ENCODE measurements at places on chromosomes 7 and 10.
A peak's percentile ranks its signal among the peaks of the same experiment; 100 is the strongest.

GRCh38 chr7:1931951-1932270 lies 261.8 kb downstream of the ELFN1 start:
- no peak for DNase-seq

DNA sequence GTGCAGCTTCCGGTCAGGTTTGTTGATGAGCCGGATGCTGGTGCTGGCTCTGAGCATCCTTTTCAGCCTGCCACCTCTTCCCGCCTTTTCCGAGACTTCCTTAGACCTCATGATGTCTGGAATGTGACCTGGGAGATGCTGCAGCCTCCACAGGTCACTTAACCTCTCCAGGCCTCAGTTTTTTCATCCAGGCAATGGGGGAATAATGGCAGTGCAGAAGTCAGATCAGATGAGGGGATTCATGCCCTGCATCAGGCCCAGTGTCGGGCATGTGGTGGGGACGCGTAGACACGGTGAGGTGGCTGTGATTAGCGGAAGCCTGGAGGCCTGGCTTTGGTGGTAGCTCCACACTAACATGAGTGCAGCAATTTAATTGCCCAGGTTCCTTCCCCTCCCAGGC lies 24.6 kb downstream of the PFKFB3 start:
- DNase-seq, result no peak

DNA sequence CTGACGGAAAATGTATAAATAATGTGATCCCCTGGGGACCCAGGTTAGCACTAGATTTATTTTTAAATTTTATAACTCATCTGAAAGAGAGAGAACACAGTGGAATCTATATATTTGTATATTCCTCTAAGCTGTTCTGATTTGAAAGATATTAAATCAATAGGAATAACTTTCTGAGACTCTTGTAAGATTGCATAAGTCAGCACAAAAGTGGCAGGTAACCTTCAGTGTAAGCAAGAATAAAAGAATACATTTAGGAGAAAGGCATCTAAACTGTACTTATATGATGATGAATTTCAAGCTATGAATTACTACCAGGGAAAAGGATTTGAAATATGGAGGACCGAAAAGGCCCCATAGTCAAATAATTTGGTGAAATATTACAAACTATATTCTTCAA lies 112.8 kb downstream of the TBXAS1 start:
- DNase-seq, result no peak

GRCh38 chr7:117448655-117449054 lies 21.4 kb upstream of the ASZ1 start:
- no peak for DNase-seq

DNA sequence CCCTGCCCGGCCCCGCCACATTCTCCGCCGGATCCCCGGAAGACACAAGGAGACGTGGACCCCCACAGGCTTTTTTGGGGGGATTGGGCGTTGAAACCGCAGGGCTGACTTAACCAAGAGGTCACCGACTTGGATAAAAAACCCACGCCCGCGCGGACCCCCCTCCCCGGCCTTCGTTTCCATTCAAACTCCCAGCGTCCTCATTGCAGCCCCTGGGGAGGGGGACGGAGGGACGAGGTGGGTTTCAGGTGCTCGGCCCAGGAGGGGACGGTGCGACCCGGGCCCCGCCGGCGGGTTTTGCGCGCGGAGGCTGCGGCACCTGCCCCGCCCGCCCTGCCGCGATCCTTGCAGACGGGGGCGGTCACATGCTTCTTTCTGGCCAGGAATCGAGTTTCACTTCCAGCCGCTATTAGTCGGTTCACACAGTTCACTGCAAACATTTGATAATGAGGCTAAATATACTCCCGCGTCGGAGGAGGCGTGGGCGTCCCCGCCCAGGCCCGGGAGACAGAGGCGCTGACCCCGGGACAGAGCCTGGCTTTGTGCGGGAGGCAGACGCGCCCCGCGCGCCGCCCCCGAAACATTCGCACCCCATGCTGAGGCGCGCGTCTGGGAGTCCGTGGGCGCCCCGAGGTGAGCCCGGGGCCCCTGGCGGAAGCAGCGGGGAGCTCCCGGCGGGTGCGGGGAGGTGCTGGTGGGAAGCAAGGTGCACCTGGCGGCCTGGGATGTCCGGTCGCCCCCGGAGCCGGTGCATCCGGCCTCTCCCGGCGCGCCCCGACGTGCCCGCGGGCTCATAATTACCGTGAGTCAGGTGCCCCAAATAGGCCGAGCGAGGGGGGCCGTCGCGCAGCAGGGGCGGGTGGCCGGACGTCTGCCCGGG lies 2.7 kb upstream of the PDGFA start:
- DNase-seq, result peak; percentile 53

- DNase-seq, result peak; percentile 98
Observed at GRCh38 chr10:118369641-118370205, 27.6 kb upstream of the FAM204A start.

DNA sequence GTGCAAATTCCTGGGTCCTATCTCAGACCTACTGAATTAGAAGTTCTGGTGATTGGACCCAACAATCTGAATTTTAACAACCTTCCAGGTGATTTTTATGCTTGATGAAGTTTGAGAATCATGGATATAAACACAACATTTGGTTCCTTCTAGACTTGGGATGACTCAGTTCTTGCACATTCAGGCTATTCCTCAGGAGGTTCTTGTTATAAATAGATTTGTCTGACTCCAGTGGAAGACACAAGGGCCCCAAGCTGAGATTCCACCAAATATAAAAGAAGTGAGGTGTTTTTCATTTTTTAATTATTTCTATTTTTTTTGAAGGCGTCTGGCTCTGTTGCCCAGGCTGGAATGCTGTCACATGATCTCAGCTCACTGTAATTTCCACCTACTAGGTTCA lies 9.4 kb upstream of the TAS2R16 start:
- DNase-seq, result no peak

GRCh38 chr7:37495574-37496184 lies 47.0 kb upstream of the ELMO1 start:
- peak; percentile 54 for DNase-seq

DNA sequence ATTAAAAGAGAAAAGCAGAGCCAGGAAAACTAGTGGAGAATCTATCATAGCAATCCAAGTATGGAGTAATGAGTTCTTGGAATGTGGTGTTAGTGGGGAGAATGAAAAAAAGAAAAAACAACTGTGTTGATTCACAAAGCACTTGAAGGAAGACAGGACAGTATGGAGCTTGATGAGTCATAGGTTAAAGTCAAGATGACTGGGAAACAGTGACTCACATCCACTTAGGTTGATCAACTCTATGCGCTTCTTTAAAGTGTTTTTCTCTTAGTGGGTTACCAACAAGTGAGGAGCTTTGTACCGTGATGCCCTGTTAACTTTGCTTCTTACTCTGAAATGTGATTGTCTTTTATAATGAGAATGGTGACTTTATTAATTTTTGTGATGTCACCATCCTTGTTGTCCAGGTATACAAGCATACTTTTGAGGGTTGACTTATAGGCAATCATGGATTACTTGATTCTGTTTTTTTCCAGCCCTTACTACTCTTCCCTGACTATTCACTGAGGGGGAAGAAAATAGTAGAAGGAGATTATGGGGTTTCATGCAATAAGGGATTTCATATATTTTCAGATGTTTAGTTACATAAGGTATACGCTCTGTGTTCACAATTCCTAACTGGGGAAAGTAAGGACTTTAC lies 32.1 kb upstream of the MDFIC start:
- peak; percentile 96 for DNase-seq

DNA sequence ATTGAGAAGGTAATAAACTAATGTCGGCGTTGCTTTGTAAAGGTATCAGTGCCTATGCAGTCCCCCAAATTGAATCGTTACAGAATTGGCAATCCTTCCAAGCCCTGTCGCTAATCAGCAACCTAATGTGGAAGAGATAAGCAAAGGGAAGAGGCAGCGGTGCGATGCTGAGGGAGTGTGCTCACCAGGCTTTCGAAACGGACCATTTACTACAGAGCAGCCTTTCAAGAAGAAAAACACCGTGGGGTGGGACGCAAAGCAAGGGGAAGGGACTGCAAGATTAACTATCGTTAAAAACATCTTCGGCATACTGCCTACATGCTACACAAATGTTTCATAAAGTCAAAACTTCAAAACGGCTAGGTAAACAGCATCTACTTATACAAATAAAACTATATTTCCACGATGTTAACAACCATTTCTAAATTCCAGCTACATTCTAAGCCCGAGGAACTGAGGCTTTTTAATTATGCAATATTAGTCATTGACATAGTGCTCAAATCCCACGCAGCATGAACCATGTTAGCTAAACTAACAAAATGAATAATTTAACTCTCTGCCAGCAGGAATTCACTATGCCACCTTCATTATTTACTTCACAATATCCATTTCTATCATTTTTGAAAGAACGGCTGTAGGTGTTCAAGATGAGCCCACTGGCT lies 85.2 kb downstream of the CHCHD3 start:
- no peak for DNase-seq

DNA sequence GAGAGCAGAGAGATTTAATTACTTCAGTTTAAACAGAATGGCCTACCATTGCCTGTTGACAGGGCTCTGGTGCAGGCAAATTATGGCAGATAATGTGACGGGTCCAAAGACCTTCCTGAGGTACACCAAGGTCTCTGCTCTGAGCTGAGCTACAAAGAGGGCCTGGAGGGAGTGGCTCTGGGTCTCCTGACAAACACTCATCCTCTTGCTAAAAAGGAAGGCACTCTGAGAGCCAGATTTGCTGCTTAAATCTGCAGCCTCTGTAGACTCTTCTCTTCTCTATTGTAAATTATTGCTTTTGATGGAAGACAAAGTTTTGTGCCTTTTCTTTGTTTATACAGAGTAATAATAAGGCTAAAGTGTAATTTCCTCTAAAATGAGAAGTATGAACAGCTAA lies 529.5 kb upstream of the FZD8 start:
- no peak for DNase-seq

DNA sequence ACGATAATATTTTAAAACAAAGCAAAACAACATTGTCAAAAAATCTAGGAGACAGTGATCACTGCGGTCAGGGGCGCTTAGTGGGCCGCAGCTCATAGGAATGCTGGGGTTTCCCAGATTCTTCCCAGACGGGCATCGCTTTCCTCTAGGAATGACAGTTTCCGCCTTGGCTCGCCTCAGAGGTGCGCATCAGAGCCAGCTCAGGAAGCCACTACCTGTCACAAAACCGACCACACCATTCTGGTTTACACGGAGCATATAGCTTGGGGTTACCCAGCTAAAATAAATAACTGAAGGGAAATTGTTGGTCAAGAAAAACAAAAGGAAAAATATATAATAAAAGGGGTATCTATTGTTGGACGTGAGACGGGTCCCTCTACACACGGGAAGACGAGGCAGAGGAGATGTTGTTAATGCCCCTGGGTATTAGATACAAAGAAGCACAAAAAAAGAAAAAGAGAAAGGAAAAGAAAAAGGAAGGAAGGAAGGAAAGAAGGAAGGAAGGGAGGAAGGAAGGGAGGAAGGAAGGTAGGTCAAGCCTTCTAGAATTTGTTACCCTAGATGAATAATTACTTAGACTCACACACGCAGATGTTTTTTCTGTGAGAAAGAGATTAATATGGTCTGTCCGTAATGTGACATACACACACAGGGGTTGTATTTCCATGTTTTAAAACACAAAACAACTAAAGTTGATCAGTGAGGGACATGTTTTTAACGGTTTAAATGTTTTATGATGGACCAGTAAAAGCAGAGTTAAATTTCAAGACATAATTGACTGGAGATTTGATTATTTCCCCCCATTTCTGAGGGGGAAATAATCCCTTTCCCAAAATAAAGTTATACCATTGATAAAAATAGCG lies 292.4 kb upstream of the NFE2L3 start:
- DNase-seq, result peak; percentile 28

DNA sequence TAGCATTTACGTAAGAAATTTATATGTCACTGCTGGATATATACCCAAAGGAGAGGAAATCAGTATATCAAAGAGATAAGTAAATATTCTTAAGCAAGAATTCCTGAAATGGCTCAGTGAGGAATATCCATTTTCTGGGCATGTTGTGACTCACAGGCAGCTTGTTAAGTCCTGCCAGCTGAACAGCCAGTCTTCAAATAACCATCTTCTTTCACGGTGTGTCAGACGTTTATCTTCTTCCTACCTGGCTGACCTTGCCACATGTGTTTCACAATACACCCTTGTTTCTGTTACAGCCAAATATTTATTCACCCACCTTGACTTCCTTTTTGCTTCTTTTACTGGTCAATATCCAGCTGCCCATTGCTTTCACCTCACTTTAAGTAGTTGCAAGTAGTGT lies 648.1 kb downstream of the ANKRD7 start:
- peak; percentile 69 for DNase-seq

GRCh38 chr10:114749014-114749413 lies 72.6 kb upstream of the FHIP2A start:
- no peak for DNase-seq

DNA sequence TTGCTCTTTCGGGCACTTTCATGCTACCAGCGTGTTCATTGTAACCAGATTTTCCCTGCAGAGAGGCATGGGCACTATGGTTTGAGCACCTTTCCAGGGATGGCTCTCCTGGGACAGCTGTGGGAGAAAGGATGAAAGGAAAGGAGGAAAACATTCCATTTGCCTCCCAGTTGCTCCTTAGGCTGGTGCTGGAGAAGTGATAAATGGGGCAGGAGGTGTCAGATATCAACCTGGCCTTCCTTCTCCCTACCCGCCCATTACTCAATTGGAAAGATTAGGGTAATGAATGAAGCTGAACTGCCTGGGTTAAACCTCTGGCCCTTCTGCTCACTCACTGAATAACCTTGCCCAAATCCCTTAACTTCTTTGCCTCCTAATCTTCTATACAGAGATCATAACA lies 228.4 kb downstream of the PLXNA4 start:
- no peak for DNase-seq

DNA sequence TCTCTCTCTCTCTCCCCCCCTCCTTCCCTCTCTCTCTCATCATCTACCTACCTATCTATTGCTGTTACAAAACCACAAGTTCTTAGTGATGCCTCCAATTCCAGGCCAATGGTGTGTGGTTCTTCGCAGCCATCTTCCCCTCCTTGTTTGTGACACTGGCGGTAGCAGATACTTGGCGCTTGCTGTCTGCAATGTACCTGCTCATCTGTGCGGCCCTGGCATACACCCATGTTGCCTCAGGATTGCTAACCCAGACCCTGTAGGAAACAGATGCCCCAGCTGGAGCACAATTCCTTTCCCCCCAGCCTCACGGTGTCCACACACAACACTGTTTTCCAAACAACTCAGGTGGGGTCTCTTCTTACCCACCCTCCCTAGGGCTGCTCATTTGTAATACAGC lies 13.6 kb upstream of the DPYSL4 start:
- no peak for DNase-seq

DNA sequence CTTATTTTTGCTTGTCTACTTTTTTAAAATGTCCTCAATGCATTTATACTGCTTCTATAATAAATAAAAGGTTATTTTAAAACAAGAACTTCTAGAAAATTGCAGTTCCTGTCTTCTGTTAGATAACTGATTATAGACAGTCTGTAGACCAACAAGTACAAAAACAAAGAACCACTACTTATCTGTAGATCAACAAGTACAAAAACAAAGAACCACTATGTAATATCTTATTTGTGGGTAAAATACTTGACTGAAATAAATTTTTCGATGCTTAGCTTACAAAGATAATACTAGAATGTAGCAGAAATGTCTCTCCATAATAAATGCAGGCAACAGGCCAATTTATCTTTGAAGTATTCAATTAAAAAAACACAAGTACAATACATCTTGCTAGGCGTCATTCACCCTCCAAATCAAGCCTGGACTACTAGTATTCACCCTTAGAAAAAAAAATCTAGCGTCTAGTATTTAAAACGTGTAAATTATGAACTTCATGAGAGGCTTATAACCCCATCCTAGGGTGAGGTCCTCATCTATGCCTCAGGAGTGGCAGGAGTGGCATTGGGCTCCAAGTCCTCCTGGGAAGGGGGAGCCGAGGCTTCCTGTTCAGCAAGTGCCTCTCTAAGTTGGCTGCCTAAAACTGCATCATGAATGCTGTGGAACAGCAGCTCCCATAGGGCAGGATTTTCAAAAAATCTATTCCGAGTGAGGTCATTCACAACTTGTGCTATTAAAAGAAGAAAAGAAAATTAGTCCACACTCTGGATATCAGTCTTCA lies 26.6 kb downstream of the PSMC2 start:
- DNase-seq, result no peak
